ENCODE measurements at places on chromosomes 1 and 21.
A peak's percentile ranks its signal among the peaks of the same experiment; 100 is the strongest.

DNA sequence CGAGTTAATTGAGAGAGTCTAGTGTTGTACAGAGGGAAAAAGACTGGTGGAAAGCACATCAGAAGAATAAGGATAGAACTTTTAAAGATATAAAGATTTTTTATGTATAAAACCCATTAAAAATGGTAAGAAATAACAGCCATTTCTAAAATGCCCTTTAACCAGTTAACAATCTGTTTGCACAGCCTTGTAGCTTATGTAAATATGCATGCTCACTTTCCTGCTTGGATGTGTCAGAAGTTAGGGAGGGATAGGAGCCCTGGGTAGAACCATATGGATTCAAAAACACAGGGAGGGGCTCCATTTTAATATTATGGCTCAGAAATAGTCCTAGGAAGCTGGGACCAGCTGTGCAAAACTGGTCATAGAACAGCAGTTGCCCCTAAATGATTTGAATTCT, 4.5 kb upstream of the EDEM3 start:
- DNase-seq = no peak

DNA sequence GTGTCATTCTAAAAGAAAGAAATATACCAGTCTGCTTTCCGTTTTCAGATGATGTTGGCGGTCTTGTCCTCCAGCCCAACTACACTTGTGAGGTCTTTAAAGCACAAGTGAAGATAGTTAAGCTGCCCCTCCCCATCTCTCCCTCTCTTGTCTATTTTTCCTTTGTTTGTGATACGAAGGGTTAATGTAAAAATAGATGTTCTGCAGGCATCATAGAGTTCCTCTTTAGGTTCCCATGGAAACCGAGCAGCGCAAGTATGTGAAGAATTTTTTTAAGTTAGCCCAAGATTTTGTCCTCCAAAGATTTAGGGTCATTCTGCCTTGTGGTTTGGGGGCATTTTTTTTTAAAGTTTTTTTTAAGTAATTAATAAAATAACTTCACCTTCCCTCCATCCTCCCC, 232.4 kb upstream of the AJAP1 start:
- DNase-seq = no peak

DNA sequence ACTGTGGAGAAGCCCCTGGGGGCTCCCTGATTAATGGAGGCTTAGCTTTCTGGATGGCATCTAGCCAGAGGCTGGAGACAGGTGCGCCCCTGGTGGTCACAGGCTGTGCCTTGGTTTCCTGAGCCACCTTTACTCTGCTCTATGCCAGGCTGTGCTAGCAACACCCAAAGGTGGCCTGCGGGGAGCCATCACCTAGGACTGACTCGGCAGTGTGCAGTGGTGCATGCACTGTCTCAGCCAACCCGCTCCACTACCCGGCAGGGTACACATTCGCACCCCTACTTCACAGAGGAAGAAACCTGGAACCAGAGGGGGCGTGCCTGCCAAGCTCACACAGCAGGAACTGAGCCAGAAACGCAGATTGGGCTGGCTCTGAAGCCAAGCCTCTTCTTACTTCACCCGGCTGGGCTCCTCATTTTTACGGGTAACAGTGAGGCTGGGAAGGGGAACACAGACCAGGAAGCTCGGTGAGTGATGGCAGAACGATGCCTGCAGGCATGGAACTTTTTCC, 24.8 kb downstream of the PCSK9 start:
- DNase-seq = no peak

DNA sequence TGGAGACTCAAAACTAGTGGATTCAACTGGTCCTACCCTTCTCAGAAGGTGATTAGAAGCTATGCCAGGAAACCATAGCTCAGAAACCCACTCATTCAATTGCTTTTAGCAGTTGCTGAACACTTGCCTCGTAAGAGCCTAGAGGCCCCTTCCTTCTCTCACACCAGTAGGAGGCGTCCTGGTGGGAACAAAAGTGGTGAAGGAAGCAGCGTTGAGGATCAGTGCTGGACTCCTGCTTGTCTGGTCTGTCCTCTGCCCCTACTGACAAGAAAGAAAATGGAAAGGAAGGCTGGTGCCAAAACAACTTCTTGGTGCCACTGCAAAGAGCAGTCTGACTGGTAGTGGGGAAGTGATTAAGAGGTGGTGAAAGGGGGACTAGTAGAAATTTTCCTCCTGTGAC, 269.7 kb downstream of the LMO4 start:
- peak; percentile 10 for DNase-seq

DNA sequence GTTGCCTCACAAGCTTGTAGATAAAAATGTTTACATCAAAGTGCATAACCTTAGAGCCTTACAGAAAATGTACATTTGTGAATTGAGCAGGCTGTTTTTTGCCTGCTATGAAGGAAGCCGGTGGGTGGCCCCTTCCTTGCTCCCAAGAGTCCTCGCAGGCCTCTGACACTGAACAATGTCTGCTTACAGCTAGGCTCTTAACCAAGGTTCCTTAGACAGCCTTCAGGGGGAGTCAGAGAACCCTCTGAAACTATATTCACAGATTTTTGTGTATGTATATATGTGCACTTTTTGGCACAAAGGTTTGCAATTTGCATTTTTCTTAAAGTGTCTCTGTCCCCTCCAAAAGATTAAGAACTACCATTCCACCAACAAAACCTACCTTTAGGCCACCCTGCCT, 282.6 kb downstream of the BARHL2 start:
- no peak for DNase-seq

DNA sequence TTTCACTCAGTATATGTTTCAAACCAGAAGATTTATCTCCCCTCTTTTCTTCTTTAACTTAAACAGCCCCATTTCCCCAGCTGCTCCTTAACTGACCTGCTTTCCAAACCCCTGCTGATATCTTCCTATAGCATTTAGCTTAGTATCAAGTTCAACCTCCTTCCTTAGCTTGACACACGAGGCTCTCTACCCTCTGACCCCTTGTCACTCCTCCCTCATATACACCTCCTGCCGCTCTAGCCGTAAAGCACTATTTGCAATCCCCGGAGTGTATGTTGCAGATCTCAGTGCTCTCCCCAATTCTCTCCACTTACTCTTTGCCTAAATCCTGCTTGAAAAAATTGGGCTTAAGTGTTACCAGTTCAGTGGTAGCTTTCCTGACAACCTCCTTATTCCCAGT, 13.7 kb upstream of the AKR1A1 start:
- DNase-seq = no peak

- DNase-seq = no peak
Observed at GRCh38 chr1:166999500-167000055, 10.5 kb downstream of the MAEL start.

- DNase-seq = no peak
Observed at GRCh38 chr1:241842565-241842964, 5.4 kb upstream of the EXO1 start.

DNA sequence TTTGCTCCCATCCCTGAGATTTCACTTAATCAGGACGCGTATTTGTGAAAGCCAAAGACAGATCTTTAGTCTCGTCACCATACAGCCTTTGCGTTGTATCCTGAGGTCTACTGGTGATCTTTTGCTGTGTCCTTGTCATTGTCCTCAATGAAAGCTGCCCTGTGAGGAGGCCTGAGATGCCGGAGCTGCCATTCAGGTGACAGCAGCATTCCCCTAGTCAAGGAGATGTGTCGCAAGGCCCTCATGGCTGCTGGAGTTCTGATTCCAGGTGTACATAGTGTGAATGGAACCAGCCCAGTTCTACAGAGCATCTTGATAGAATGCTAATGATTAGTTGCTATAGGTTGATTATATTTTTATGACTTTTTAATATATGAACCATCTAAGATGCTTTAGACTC, 24.1 kb downstream of the TTF2 start:
- no peak for DNase-seq

DNA sequence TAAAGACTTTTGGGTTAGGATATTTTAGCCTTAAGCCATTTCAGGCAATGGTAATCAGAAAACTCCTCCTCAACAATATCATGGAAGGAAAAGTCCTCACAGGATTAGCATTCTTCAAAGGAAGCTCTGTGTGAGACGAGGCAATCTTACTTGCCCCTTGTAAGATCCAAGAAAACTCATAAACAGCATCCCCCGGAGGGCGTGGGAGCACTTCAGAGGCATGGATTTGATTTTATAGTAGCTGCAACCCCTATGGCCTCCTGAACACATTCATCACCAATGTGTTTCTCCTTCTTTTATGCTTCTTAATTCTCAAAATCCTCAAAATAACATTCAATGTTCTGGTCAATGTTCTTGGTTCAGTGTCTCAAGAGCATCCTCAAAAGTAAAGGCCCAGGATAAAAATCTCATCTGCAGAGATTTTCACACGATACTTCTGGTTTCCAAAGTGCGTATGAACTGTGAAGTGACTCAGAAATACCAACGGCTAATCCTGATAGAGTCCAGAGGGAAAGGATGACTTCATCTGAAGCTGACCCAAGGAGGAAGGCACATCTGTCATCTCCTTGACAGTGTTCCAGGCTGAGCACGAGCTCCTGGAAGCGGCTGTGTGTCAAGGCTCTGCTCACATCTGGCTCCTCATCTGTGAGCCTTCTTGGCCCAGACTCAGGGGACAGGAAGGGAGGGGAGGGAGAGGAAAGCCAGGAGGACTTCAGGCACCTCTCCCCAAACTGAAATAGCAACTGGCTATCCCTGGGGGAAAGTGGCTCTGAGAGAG, 49.3 kb upstream of the PSEN2 start:
- no peak for DNase-seq

DNA sequence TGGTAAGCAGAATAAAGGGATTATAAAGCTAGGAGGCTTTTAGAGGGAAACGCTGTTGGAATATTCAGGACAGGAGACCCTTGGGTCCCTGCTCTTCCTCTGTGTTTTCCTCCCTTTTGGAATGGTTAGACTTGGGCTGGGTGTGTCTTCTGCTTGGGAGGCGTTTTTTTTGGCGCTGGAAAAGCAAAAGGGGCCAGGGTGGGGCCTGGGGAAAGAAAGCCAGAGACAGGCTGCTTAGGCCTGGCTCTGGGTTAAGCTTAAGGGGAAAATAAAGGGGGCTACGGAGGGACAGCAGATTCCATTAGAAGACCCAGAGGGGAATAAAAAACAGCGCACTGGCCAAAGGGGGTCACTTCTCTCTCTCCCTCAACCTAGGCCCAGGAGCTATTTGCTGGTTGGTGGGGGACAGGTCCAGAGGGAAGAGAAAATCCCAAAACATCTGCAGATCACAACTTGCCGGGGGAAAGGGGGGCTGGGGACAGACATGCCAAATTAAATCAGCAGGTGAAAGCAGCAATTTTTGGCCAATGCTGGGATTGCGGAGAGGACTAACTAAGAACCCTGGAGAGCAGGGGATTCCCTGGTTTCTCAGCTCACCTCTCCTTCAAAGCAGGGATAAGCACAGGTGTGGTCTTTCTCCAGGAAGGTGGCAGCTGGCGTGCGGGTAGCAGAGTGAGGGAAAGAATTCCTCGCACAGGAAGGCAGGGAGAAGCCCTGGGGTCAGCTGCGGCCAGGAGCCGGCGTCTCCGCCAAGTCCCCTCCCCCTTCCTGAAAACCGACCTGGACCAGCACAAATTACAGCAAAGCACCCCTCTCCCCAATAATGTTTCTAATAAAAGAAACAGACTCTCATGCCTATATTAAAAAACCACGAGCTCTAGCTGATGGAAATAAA, 82.2 kb upstream of the AK4 start:
- DNase-seq = peak; percentile 67

GRCh38 chr1:210686841-210687240, 358.1 kb downstream of the HHAT start:
- DNase-seq = no peak

DNA sequence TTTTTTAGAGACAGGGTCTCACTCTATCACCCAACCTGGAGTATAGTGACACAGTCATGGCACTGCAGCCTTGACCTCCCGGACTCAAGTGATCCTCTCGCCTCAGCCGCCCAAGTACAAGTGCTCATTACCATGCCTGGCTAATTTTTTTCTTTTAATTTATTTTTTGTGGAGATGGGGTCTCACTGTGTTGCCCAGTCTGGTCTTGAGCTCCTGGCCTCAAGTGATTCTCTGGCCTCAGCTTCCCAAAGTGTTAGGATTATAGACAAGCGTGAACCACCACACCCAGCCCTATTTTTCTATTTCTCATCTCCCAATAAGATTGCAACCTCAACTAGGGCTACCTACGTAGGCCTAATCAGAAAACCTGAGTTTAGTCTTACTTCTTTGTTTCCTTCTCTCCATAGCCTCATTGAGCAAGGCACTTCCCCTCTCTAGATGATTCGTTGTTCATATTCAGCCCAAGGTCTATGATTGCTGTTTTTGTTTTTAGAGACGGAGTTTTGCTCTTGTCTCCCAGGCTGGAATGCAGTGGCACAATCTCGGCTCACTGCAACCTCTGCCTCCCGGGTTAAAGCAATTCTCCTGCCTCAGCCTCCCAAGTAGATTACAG, 1.1 kb upstream of the KPNA6 start:
- DNase-seq = no peak

DNA sequence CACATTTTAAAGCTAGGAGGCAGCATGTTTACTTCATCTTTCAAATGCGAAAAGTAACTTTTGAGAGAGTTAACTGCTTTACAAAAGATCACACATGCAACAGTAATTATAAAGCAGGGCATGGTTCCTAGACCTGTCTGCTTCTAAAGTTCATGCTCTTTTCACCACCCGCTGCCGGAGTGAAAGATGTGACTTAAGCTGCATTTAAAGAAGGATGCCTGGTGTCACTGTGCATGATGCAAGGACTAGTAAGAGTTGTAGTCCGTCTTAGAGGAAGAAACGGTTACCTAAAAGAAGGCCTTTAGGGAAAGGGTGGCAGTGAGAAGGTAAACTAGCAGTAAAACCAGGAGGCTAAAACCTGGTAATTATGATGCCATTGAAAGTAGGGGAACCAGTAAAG, 1689.1 kb downstream of the KCNT2 start:
- DNase-seq = no peak

DNA sequence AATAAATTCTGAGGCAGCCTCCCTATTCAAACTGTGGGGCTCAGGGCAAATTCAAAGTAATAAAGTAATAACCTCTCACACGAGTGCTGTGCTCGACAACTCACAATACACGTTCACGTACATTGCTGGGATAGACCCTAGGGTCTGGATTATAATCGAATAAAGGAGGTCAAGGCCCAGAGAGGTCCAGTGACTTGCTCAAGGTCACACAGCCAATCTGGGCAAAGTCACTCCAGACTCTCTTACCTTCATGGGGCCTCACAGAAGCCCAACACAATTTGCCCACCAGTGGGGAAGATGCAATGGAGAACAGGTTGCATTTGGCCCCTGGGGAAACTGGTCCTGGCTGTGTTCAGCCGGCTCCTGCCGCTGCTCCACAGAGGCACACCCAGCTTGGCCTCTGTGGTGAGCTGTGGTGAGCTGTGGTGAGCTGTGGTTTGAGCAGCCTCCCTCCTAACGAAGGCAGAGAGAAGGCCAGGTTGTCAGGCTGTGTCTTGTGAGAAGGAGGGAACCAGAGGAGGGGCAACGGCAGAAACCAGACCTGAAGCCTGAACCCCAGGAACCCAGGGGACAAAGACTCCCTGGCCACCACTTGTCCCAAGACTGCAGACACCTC, 35.1 kb downstream of the NUAK2 start:
- no peak for DNase-seq

DNA sequence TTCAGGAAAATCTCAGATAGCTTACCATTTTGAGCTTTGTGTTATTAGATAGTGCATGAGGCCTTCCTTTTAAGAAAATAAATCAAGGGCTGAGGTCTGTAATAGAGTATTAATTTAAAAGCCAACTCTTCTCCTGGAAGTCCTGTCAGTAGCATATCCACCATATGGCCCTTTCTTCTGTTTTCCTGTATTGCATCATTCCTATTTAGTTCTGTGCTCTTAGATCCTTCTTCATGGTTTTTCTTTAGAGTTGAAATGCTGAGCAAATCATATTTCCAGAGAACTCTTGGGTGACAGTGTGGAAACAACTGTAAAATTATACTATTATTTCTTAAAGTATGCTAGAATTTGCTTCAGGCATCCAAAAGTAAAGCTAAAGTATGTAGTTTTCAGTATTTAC, 91.7 kb downstream of the TTC3 start:
- DNase-seq = no peak

- no peak for DNase-seq
Observed at GRCh38 chr1:30063621-30064280, 659.6 kb downstream of the MATN1 start.

All from retina (tissue), 1 donor.